ENCODE measurements at places on chromosomes 11 and 22.

DNA sequence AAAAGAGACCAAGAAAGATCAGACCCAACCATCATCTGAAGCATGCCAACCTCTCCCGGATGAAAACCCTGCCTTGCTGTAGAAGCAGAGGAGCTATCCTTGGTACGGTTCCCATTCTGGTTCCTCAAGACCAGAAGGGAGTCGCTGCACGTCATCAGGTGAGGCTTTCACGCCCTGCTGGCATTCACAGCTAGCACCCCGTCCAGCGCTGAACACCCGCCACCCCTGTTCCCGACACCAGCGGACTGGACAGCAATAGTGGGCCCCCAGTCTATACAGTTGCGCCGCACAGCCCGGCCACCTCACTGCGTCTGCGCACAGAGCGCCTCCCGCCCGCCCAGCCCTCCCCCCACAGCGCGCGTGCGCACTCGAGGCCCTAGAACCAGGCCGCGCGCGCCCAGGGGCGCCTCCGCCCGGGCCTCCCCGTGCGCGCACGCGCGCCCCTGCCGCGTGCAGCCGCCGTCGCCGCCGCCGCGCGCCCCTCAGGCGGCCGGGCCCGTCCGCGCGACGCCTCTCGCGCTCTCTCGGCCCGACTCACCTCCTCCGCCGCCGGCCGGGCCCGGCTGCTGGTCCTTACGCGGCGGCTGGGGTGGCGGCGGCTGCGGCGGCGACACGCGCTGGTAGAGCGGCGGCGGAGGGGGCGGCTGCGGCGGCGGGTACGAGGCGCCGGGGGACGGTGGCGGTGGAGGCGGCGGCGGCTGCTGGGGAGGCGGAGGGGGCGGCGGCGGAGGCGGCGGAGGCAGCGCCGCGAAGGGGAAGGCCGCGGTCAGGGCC lies 706 bp downstream of the SF1 start:
- DNase-seq: peak; percentile 92

DNA sequence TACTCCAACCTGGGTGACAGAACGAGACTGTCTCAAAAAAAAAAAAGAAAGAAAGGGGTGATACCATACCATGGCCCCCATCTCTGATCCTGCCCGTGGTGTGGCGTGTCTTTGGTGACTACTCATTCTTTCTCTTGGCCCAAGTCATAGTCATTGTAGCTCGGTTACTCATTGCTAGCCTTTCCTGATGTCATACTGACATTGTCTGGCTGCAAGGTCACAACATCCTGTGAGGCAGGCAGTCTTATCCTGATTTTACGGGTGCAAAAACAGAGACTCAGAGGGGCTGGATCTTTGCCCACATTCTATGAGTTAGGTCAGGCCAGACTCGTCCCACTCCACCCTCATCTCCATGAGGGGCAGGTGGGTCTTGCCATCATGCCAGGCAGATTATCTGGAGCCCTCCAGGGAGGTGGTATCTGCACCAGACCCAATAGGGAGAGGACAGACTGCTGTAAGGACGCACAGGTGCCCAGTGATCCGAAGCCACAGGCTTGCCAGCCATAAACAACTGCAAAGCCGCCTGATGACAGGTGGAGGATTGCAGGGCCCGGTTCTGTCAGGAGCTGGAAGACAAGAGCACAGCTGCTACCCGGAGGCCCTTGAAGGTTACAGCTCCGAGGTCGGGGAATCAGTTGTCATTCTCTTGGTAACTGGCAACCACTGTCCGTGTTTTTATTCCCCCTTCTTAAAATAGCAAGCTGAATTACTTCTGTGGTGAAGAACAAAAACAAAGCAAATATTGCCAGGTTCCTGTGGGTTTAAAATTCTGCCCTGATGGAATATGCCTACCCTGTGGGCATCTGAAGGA lies 13.8 kb downstream of the TOM1 start:
- DNase-seq: no peak

- no peak for DNase-seq
Observed at GRCh38 chr22:41263704-41264103, 22.3 kb downstream of the RANGAP1 start.

- no peak for DNase-seq
Observed at GRCh38 chr11:19723572-19724342, 11.1 kb downstream of the NAV2 start.

DNA sequence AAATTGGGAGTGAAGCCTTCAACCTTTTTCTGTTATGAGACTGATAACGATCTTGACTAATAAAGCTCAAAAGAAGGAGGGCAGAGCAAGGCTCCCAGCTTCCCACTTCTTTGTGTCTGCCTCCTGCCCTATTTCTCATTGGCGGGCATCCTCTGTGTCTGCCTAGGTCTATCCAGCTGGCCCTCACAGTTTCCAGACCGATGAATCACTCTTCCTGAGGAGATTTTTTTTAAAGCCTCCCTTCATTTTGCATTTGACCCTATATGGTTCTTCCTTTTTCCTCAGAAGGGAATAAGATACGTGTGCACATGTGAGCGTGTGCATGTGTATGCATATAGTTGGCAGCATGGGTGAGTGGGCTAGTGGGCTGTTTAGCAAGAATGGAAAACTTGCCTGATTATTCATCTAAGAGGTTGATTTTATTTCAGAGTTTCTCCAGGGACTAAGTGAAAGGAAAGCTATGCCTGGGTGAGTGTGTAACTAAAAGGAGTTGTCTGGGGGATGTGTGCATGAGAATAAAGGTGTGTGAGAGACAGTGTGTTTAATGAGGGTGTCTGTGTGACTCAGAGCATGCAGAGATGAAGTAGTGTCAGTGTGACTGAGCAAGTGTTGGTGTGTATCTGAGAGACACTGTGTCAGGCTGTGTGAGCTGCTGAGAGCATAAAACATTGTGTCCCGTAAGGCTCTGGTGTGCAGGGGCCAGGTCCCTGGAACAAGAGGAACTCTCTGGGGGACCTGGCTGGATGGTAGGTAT lies 12.2 kb downstream of the PHLDB1 start:
- no peak for DNase-seq

DNA sequence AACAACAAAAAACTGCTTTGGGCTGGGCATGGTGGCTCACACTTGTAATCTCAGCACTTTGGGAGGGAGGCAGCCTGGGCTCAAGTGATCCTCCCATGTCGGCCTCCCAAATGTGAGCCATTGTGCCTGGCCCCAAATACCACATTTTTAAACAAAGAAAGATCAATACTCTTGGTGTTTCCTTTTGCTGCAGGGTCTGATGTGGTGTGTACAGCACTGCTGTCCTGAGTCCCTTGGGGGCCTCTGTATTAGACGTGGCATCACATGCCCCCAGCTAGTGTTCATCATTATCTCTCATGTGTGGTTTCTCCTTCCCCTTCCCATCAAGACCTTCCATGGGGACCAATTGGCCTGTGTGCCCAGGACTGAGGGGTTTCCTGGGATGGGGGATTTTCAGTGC lies 20.5 kb upstream of the XBP1 start:
- DNase-seq: no peak

- DNase-seq: no peak
Observed at GRCh38 chr11:15201586-15201985, 86.9 kb downstream of the INSC start.
